ENCODE measurements at places on chromosomes 2 and 18. TPM values are rescaled to one million over a fixed set of nuclear protein-coding genes. Genes with fewer than 3 reads are reported as not detected.

GRCh38 chr2:157327621-157328500 is 2.2 kb upstream of the ERMN start:
- DNase-seq, result peak; percentile 57

THADA gene
- 32.0 TPM for polyA plus RNA-seq

SCN7A gene
- polyA plus RNA-seq, result 12.5 TPM

FAP gene
- 129 TPM for polyA plus RNA-seq

DNA sequence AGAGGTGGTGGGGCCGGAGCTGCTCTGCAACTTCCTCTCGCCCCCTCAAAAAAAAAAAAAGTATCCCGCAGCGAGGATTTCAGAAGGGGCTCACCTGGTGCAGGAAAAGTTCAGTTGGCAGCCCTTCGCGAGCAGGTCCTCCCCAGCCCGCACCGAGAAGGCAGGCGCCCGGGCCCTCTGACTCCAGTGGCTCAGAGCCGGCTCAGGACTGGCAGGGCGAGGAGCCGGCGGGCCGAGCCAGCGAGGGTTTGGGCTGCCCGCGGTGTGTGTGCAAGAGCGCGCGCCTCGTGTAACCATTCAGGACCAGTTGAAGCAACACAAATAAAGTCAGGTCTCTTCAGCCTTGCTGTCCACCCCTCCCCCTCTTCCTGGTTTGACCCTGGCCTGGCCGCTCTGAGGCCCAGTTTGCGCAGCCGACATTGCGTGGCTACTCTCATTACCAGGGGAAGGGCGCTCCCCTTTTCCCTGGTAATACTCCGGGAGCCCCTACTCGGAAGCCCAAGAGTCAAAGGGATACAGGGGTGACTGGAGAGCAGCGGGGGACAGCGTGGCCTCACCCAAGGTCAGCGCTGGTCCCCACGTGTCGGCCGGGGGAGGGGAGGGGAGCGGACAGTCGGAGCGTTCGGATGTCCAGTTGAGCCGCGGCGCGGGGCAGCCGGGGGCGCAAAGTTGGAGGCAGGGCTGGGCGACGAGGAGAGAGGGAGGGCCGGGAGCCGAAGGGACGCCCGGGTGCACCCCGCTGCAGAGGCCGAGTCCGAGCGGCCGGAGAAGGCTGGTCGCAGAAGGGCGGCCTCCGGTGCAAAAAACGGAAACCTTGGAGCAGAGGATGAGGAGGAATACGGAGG is 12.3 kb downstream of the EN1 start:
- DNase-seq, result no peak

GRCh38 chr2:54073796-54074195 is 41.6 kb upstream of the ACYP2 start:
- DNase-seq, result no peak

DNA sequence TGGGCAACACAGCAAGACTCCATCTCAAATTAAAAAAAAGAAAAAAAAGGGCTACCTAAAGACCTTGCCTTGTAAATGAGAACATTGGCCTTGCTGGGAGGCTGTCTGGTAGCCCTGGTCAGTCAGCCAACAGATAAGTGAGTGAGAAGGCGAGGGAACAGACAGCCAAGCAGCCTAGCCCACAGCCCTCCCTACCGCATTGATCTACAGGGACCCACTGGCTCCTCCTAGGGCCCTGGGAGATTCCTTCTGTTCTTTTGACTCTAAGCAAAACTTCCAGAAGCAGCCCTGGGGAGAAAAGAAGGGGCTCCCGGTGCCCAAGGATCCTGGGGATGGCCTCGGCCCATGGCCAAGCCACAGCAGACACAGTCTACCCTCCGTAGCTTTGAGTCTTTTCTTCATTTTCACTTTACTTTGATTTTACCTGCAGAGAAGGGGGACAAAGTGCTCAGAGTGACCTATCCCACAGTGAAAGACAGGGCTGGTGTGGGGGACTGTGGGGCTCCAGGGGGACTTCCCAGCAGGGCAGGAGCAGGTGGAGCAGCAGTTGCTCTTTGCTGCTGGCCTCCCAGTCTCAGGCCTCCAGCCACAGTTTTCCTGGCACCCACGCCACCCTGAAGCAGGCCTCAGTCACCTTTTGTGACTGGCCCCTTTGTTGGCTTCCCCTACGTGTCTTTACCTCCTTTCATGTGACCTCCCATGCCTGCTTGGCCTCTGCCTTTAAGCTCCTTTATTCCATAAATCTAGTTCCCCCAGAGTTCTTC is 5.1 kb downstream of the CEP68 start:
- DNase-seq, result no peak

CYP20A1 gene
- polyA plus RNA-seq, result 25.5 TPM

GRCh38 chr2:101962309-101962708 is 29.5 kb upstream of the IL1R2 start:
- DNase-seq, result no peak

DNA sequence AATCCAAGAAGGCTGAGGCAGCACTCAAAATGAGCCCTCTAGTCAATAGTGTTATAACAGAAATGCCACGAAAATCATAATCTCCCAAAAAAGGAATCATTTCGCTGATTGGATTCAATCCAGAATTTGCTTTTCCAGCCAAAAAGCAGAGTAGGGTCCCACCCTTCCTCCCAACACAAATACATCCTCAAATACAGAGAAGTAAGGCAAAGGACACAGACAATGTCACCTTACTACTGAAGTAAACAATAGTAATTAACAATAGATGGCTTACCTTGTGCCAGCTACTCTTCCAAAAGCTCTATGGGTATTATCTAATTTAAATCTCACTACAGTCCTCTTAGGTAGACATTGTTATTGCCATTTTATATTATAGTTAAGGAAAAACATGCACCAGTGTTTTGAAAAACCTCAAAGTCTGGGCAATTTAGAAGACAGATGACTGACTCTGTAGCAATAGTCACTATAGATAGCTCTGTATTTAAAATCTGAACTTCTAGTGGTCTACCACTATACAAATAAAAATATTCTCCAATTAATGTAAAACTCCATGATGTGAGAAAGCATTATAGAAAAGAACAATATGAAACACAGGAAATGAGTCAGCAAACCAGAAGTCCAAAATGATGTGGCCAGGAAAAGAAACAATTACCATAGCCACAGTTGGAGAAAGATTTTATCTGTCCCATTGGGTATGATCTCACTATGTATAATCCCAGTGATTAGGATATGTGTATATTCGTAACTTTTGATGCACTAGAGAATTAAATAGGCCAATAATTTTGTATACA is 305.0 kb upstream of the ERBB4 start:
- no peak for DNase-seq

GRCh38 chr2:237672731-237673129 is 45.3 kb downstream of the LRRFIP1 start:
- no peak for DNase-seq

- no peak for DNase-seq
Observed at GRCh38 chr18:30987467-30988241, 54.9 kb downstream of the DSC3 start.

- no peak for DNase-seq
Observed at GRCh38 chr2:1990724-1991123, 246.4 kb upstream of the PXDN start.
